ENCODE measurements at places on chromosomes 4 and X.

- no peak for DNase-seq
Observed at GRCh38 chr4:93183576-93183975, 645.0 kb upstream of the ATOH1 start.

DNA sequence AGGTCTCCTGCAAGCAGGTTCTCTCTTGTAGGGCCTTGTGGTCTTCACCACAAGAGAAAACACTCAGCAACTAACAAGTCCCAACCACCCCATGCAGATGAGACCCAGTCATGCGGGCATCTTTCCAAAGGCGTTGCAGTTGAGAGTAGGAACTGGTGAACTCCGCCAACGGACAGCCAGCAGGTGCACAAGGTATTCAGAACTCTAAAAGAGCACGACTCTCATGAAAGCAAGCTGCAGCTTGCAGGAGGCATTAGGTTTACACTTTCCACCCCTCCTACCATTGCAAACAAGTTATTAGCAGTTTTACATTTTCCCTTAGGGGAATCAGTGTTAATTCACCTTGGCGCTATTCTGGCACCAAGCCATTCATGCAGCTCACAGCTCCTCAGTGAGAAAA is 173.4 kb upstream of the KIT start:
- DNase-seq = no peak

- peak; percentile 23 for DNase-seq
Observed at GRCh38 chrX:27086237-27086636, 376.9 kb downstream of the PPP4R3C start.

DNA sequence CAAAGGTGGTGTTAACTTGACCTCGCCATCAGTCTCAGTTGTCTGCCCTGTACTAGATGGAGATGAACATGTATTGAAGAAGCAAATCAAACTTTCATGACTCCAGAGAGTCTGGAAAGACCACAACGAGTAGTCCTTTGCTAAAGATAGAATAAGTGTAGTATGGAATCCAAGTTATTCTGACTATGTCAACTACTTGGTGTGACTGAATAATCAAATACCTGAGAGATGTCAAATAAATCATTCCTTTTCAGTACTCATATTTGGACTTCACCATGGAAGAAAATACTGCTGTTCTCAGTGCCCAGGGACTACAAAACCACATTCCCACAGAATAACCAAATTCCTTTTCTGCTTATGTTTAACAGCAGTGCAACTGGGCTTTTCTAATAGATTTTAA is 161.2 kb upstream of the SPRY1 start:
- DNase-seq = no peak

GRCh38 chr4:95102162-95102790 is 344.5 kb downstream of the BMPR1B start:
- no peak for DNase-seq

DNA sequence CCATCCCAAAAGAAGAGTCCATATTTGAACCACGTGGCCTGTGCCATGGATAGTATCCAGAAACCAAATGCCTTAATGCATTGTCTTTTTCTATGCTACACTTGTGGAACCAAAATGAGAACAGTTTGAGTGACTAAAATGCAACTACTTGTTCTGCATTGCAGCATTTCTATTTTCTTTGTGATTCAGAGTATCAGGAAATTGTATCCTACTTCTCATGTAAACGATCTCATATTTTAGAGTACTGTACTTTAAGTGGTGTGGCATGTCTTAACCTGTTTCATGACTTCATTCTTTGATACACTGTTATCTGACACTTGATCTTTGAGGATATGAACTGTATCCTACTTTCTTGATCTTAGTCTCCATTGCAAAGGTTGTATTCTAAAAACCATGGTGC is 167.2 kb upstream of the WDR1 start:
- DNase-seq = no peak

DNA sequence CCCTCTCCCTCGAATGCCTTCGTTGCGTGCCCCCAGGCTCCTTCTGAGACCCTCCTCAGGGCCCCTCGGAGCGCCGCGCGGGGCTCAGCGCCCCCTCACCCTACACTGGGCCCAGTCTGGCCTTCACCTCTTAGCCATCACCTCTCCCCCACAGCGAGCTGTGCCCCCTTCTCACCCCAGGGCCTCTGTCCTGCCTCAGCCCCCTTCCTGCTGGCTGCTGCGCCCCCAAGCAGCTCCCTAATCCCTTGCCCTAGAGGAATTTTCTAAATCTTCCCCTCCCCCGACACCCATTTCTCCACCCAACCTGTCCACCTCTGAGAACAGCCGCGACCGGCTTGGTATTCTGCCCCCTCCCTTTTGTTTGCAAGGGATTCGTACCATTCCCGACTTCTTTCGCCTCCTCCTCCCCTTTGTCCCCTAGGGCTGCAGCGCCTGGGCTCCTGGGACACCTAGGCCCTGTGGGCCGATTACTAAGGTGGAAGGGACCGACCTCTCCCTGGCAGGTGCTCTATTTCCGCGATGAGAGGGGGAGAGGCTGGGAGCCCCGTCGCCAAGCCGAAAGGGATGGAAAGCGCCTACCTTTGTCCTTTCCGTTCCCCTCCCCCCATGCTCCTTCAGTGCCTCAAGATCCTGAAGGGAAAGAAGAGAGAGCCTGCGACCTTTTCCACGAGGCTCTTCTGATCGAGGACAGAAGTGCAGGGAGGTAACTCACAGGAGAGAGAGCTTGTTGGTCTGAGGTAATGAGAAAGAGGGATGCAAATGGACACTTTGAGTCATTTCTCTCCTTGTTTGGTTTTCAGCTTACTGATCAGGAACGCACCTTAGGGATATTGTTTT is 10.9 kb downstream of the DLG3 start:
- peak; percentile 59 for DNase-seq

- no peak for DNase-seq
Observed at GRCh38 chr4:142881331-142881730, 35.2 kb upstream of the INPP4B start.

- no peak for DNase-seq
Observed at GRCh38 chrX:27548624-27549023, 41.5 kb upstream of the DCAF8L2 start.

DNA sequence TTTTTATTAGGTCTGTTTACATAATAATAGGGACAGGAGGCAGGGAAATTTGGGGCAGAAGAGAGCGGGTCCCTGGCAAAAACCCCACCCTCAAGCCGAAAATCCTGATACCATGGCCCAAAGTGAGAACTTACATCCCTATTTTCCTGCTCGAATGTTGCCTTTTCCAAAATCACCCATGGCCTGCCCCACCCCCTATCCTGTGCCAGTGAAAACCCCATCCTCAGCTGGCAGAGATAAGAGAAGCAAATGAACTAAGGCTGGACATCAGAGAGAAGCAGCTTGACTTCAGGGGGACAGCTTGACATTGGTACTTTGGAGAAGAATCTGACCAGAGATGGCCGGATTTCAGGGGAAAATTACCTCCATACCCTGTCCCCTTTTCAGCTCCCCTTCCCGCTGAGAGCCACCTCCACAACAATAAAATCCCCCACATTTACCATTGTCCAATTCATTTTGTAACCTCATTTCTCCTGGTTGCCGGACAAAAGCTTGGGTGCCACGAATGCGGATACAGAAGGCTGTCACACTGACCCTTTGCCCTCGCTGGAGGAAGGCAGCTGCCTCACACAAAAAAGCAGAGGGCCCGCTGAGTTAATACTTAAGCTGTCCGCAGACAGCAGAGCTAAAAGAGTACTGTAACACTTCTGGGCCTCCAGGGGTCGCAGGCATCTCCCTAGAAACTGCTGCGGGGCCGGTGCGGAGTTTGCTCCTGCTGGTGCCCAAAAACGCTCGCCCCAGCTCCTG is 196.2 kb downstream of the SNCA start:
- DNase-seq = peak; percentile 66

- DNase-seq = no peak
Observed at GRCh38 chr4:26727844-26728243, 132.8 kb upstream of the STIM2 start.

DNA sequence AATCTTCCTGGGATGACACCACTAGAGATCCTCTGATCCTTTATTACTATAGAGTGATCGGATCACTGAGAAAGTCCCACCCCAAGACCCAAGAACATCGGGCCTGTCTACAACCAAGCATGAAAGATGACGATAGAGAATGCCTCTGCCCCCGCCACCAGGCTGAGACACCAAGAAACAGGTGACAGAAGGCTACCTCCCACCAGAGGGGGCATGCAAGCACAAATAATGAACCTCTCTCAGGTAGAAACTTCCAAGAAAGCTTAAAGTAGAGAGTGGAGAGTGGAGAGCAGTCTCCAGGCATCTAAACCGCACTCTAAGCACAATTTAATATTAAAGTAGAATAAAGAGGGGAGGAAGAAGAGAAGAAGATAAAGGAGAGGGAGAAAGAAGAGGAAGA is 402.6 kb downstream of the INPP4B start:
- DNase-seq = no peak

GRCh38 chr4:26404743-26405206 is 84.0 kb downstream of the RBPJ start:
- no peak for DNase-seq

- DNase-seq = peak; percentile 83
Observed at GRCh38 chr4:185210102-185210981, 944 bp downstream of the SNX25 start.

DNA sequence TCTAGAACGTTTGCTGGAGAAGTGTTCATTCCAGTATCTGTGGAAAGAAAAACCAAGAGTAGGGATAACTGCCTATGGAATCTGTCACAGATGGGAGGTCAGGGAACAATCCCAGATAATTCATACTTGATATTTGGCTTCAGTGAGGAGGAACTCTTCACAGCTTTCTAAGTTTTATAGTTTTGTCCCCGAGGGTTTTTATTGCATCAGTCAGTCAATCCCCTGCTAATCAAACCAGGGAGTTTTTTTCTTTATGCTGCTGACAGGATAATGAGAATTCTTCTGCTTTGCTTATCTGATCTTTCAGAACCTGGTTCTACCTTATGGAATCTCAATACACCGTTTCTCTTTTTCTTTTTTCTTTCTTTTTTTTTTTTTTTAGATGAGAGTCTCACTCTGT is 633 bp upstream of the TRIML2 start:
- no peak for DNase-seq

GRCh38 chrX:108313669-108314068 is 124.6 kb downstream of the COL4A6 start:
- DNase-seq = no peak

DNA sequence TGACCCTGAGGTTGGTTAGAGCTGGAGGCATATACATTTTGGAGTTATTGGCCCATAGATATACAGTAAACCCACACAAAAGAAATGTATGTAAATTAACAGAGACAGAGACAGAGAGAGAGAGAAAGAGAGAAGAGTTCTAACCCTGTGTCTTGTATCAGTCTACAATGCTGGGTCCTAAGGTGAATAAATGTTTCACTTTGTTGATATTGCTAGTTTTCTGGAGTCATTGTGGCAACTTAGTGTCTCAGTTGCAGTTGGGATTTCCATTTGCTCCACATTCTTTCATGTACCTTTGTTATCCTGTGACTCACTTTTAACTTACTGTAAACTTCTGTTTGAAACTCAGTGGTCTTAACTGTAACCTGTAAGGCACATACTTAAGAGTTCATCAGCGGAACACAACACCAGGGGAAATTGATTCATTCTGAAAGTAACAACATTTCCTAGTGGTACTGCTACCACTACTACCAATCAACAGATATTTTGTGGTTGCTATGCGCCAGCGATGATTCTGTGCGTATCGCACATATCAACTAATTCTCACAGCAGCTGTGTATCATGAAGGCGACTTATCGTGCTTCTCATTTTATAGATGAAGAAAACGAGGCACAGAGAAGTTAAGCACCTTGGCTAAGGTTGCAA is 38.5 kb upstream of the ETDA start:
- no peak for DNase-seq

DNA sequence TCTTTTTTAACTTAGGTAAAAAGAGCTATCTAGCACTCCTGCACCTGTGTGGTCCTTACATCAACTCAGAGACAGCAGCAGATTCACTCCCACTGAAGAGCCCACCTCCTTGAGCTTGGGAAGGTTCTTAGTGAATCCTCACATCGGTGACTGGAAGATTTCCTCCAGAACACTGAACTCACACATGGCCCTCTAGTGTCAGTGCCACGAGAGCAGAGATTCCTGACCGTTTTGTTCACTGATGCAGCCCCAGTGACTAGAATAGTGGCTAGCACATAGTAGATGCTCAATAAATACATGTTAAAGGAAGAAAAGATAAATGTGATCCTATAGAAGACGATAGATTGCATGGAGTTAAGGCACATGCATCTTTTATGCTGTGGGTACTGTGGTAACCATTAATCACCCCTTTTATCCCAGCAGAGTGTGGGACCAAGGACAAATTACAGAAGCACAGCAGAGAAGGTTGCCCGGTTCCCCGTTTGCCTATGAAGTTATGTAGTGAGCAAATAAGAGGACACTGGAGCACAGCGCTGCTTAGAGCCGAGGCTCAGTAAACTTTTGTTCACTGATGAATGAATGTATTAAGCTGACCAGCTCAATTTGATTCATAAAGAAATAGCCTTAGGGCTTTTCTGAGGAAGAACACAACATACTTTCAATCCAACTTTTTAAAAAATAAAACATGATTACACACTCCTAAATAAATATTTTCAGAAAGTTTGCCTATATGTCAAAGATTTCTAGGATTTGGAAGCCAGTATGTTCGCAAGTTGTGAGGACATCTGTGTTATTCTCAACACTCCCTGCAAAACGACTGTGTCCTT is 8.7 kb downstream of the GASK1B start:
- no peak for DNase-seq

- DNase-seq = no peak
Observed at GRCh38 chr4:8210010-8210409, 10.9 kb downstream of the SH3TC1 start.

GRCh38 chrX:134753718-134754008 is 95.4 kb upstream of the PLAC1 start:
- no peak for DNase-seq

DNA sequence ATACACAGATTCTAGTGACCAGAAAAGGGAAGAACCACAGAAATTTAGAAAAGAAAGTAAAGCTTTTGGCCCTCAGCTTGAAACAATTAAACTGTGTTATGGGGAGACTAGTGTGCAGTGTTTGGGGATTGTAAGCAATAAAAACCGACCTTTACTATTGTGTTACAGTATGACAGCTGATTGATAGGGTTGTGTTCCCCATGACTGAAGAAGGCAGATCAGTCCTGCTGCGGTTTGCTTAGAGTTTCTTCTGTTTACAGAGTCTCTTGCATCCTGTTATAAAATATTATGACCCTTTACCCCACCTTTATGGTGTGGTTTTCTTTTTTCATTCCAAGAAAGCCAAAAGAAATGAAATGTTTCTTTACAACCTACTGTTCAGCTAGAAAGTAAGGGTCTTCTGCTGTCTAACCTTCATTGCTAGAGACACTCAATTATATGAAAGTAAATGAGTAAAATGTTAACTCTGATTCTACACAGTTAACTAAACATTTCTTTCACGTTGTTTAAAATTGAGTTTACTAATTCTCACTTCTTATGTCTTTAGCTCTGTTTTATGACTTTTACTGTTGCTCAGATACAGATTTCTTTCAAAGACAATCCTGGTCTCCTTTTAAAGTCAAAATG is 18.1 kb downstream of the CHIC1 start:
- no peak for DNase-seq

GRCh38 chrX:151363316-151363715 is 33.7 kb upstream of the VMA21 start:
- no peak for DNase-seq

- no peak for DNase-seq
Observed at GRCh38 chrX:123773258-123773988, 40.6 kb upstream of the THOC2 start.

Data from retina (tissue), 1 donor.